Hematopoietic multipotent progenitor cell treated with erythropoietin and hydrocortisone succinate and interleukin-3 and kit ligand, for 8 days (in vitro differentiated cells): ENCODE measurements at places on chromosomes 6 and 20.

DNA sequence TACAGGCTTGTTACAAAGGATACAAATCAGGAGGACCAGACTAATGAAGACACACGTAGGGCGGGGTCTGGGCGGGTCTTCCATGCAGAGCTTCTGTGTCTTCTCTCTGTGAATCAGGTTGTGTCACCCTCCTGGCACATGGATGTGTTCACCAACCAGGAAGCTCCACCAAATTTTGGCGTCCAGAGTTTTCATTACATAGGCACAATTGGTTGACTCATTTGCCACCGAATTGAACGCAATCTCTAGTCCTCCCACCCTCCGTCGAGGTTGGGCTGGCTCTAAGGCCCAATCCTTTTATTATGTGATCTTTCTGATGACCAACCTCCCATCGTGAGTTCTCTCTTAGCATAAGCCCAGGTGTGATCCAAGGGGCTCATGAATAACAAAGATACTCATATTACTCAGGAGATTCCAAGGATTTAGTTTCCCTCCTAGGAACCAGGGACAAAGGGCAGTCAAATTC lies 36.3 kb upstream of the DDR1 start:
- no peak for DNase-seq

DNA sequence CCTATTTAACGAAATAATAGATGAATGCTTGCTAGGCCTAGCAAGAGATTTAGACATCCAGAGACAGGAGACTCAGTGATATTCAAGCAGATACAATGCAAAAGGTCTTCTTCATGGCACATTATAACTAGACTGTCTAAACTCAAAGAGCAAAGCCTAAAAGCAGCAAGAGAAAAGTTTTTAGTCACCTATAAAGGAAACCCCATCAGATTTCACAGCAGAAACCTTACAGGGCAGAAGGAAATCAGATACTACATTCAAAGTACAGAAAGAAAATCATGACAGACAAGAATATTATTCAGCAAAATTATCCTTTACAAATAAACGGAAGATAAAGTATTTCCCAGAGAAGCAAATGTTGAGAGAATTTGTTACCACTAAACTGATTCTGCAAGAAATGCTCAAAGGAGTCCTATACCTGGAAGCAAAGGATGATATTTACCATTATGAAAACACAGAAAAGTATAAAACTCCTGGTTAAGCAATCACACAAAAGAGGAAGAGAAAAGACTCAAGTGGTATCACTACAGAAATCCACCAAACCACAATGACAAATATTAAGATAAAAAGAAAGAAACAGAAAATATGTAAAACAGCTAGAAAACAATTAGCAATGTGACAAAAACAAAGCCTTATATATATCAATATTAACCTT lies 333.7 kb downstream of the MEI4 start:
- no peak for DNase-seq

- DNase-seq, result no peak
Measured at GRCh38 chr6:101747160-101747559, 353.7 kb downstream of the GRIK2 start.

- DNase-seq, result peak; percentile 69
Measured at GRCh38 chr20:23235173-23236027, 115.2 kb upstream of the NXT1 start.

DNA sequence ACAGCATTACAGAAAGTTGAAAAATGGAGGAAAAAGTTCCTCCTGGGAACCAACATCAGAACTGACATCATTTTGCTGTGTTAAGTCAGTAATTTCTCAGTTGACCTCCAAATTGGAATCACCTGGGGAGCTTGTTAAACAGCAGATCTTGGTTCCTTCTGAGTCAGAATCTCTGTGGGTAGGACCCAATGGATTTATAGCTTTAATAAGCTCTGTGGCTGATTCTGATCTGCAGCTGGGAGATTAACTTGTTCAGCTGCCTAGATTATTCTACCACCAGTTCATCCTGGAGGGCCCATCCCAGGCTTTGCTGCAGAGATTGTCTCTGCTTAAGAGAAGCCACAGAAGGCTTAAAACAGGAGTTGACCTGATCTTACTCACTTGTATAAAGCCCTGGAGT lies 90.7 kb upstream of the POPDC3 start:
- no peak for DNase-seq

DNA sequence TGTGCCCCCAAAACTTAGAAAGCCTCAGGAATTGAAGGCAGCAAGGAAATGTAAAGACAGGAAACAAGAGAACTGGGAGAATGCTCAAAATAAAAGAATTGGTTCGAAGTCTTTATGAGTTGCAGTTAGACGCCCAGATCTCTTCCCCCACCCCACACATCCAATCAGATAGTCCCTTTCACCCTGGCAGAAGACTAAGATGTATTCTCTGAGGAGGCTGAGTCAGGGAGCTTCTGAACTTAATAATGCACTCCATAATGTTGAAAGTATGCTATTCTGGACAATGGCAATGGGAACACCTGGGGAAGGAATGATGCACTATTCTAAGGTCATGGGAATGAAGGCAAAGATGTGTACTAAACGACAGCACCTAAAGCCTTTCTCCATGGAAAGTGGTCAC lies 173.6 kb downstream of the MTFR2 start:
- no peak for DNase-seq

- no peak for DNase-seq
Measured at GRCh38 chr6:106163966-106164877, 78.1 kb downstream of the PRDM1 start.

GRCh38 chr6:48068278-48069251 lies 42.4 kb downstream of the PTCHD4 start:
- DNase-seq, result no peak

GRCh38 chr20:22545045-22545444 lies 39.3 kb downstream of the FOXA2 start:
- no peak for DNase-seq

- DNase-seq, result no peak
Measured at GRCh38 chr6:61606500-61606899, 679.5 kb downstream of the KHDRBS2 start.

- DNase-seq, result no peak
Measured at GRCh38 chr20:19785173-19785982, 27.3 kb downstream of the RIN2 start.

GRCh38 chr20:9329355-9330101 lies 184.9 kb upstream of the LAMP5 start:
- no peak for DNase-seq

DNA sequence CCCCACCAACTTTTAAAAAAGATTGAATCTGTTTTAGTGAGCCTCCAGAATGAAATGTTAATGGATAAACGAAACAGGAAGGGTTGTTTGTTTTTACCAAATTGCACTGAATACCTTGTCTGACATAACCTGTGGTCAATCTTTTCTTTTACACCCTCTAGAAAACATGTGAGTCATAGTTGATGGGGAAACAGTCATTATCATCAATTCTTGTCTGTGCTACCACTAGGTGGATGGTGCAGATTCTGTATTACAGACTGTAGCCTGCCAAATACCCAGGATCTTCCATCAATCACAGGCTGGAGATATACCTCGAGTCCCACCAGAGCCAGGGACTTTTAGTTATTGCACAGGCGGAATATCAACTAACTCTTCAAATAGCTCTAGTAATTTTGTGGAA lies 29.5 kb upstream of the PKIB start:
- no peak for DNase-seq

GRCh38 chr20:32018269-32019155 lies 8.3 kb downstream of the CCM2L start:
- DNase-seq, result no peak
